Activated CD4-positive, alpha-beta T cell treated with anti-CD3 and anti-CD28 coated beads for 1 hour (primary cell): ENCODE measurements at places on chromosomes 1 and 21.

GRCh38 chr1:96550061-96550460, 171.5 kb upstream of the PTBP2 start:
- DNase-seq, result no peak

DNA sequence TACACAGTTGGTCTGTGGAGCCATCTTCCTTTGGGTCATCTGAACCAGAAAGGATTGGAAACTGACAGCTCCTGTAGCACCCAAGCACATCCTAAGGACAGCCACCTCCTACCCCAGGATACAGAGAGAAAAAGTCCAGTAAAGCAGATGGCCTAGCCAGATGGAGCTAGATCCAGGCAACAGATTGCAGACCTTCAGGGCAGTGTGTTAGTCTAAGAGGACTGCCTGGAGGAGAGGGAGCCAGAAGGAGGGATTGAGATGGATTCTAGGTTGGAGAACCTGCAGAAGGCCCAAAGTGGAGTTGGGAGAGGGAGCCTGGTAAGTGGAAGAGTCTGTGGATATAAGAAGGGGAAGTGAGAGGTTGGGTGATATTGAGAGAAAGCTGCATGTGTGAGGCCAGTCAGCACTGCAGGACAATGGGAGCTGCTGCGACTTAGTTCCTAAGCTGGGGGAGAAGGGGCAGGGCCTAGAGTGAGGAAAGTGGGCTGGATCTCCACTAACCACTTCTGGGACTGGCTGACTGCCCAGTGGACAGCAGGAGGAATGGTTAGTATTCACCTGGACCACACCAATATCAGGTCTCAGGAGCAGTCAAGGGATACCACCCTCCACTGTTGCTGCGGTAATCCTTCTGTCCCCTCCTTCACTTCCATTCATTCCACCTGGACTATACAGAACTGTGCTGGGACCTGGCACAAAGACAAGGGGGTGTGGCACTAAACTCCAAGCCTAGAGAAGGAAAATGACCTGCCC, 13.4 kb downstream of the BCAN start:
- no peak for DNase-seq

DNA sequence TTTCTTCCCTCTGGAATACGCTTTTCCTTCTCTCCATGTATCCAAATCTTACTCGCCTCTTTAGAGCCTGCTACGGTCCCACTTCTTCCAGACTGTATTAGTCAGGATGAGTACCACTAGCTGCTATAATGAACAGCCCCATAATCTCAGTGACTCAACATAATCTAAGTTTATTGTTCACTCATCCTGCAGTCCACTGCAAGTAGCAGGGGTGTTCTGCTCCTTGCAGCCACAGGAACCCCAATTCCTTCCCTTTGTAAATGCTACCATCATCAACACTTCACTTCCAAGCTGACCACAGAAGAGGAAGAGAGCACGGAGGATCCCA, 18.1 kb upstream of the LDLRAP1 start:
- DNase-seq, result no peak

- DNase-seq, result no peak
These were observed 93.9 kb downstream of the CDC7 start for GRCh38 chr1:91594383-91595055.

DNA sequence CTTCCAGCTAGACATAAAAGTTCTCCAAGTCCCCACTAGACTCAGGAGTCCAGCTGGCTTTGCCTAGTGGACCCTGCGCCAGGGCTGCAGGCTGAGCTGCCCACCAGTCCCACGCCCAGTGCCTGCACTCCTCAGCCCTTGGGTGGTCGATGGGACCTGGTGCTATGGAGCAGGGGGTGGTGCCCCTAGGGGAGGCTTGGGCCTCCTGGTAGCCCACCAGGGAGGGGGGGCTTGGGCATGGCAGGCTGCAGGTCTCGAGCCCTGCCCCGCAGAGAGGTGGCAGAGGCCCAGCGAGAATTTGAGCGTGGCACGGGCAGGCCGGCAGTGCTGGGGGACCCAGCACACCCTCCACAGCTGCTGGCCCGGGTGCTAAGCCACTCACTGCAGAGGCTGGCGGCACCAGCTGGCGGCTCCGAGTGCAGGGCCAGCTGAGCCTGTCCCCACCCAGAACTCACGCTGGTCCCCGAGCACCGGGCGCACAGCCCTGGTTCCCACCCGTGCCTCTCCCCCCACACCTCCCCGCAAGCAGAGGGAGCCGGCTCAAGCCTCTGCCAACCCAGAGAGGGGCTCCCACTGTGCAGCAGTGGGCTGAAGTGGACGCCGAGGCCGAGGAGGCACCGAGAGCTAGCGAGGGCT, 30.2 kb upstream of the GBP5 start:
- DNase-seq, result no peak

DNA sequence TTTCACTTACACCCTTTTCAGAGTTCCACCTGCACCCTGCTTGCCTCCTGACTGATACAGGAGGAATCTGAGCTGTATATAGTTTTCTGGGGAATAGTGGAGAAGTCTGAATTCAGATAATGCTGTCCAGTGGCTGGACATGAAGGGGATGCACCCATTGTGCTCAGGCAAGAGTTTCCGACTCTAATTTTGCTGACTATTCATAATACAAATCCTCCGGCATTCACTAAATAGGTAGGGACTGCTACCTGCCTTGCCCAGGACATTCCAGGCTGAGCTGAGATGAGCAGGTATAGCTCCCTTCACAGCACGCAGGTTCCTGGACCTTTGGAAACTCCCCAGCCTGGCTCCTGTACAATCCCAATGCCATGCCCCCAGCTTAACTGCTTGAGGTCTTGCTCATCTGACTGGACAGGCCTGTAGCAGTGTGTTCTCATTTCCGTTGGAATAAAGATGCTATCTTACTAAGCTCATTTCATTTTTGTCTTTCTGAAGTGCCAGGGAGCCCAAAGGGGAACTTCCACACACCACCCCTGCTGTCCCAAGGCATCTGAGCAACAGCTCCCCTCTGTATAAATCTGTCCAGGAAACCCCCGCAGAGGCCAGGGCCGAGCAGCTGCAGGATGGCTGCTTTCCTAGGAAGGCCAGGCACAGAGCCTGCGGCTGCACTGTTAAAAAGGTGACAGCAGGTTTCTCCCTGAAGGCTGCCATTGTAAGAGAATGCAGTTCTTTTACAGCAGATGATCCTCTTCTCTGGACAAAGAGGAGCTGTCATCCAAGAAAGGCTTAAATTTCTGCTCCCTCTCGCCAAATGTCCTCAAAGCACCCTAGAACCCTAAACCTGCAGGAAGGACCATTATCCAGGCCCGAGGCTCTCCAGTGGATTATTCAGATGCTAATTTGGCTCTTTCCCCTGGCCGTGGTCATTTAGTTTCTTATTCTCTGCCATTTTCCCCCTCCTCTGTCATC, 21.7 kb upstream of the VASH2 start:
- DNase-seq, result no peak

DNA sequence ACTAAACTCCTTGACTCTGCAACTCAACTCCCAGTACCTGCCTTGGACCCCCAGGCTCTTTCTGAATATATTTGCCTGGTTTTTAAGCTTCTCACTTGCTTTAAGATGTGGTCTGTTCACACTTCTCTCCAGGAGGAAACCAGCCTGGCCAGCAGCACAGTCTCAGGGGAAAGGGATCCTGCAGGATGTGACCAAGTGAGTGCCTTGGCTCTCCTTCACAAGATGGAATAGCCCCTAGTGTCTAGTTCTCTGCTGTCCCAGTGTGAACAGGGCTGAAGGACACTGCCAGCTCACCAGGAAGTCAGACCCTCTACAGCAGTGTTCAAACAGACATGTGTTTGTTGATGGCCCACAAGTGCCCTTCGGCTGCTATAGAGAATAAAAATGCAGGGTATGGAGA, 32.9 kb downstream of the CD244 start:
- DNase-seq, result no peak

GRCh38 chr1:36217670-36218069, 6.6 kb upstream of the THRAP3 start:
- DNase-seq, result no peak

DNA sequence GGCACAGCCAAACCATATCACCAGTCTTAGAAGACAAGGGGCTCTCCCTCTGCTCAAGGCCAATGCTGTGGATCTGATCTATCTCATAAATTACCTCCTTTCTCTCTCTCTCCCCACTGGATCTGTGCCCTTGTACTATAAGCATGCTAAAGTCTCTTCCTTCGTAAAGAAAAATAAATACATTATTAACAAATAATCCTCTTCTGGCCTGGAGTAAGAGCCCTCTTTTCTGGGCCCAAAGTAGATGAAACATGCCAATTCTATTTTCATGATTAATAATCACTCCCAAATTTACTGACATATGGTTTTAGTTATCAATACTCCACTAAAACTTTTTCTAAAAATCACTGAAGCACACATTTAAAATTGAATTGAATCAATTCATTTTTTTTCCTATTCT, 889.7 kb downstream of the ADGRL2 start:
- no peak for DNase-seq

- no peak for DNase-seq
These were observed 149.9 kb upstream of the ZNF648 start for GRCh38 chr1:182211386-182211785.

- no peak for DNase-seq
These were observed 7.8 kb upstream of the PINK1 start for GRCh38 chr1:20625176-20626097.

GRCh38 chr1:8662380-8663072, 154.9 kb downstream of the RERE start:
- DNase-seq, result no peak

GRCh38 chr1:236864996-236865817, 70.1 kb downstream of the MTR start:
- no peak for DNase-seq

DNA sequence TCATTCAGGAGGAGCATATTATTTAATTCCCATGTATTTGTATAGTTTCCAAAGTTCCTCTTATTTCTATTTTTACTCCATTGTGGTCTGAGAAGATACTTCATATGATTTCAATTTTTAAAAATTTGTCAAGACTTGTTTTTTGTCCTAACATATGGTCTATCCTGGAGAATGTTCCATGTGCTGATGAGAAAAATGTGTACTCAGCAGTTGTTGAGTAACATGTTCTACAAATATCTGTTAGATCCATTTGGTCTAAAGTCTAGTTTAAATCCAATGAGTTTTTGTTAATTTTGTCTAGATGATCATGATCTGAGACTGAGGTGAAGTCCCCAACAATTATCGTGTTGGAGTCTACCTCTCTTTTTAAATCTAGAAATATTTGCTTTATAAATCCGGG, 14.5 kb downstream of the PSMG1 start:
- DNase-seq, result no peak

GRCh38 chr1:229048896-229049295, 222.0 kb upstream of the RAB4A start:
- DNase-seq, result no peak

DNA sequence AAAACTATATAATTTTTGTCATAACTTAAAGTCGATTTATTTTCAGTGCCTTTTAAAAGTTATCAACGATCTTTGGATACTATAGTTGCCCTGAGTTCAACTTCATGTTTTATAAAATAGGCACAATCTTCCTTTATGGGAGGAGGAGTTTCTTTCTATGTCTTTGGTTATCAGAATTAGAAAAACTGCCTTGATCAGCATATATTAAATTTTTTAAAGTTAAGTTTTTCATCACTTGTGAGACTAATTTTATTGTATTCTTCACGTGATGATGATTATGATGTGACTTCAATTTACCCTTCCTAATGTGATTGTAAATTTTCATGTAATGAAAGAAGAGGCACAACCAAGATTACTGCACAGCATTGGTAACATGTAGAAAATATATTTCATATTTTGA, 58.2 kb upstream of the TMPRSS15 start:
- DNase-seq, result no peak
